Activated naive CD4-positive, alpha-beta T cell treated with anti-CD3 and anti-CD28 coated beads for 36 hours (primary cell): ENCODE measurements at places on chromosomes 6 and 20. TPM values are rescaled to one million over a fixed set of nuclear protein-coding genes. Genes with fewer than 3 reads are reported as not detected.

Gene TMEM239
- not detected for total RNA-seq

Gene SLC22A16
- total RNA-seq: not detected

GRCh38 chr6:149318581-149319286 is 1.2 kb downstream of the TAB2 start:
- H3K27me3 ChIP-seq: no peaks in the 10 kb centered on the region
- H3K27ac ChIP-seq: peak overlapping the region; percentile 94
- H3K4me1 ChIP-seq: peaks cover 48% of the 10 kb centered on the region

DNA sequence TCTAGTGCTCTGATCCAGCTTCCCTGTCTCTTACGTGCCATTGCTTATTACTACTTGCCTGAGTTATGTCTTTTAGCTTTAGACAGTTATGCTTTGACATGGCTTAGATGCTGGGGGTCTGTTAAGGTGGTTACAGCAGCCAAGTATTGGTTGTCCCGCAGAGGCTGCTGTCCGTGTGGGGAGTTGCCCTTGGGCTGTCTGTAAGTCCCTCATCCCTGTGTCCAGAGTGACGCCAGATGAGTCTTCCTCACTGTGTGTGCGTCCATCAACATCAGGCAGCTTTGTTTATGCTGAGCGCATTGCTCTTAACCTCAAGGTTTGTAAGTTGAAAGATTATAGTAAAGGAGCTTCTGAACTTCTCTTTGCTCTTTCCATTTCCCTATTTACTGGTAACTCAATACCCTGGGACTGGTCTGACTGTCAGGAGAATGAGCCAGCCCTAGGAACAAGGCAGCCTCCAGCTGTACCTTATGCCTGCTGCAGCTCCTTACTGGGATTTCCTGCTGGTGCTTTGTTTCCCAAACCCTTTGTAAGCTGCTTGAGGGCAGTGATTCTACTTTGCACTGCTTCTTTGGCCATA is 7.2 kb downstream of the FAM120B start:
- DNase-seq: no peak
- no peaks in the 10 kb centered on the region for H3K27me3 ChIP-seq
- H3K4me1 ChIP-seq: peaks cover 55% of the 10 kb centered on the region
- H3K27ac ChIP-seq: no peak overlapping the region
- H3K36me3 ChIP-seq: peaks cover 17% of the 10 kb centered on the region

GRCh38 chr6:142561511-142562265 is 259.9 kb downstream of the ADGRG6 start:
- no peaks in the 10 kb centered on the region for H3K36me3 ChIP-seq
- peaks cover 46% of the 10 kb centered on the region for H3K4me1 ChIP-seq
- H3K4me3 ChIP-seq: no peak overlapping the region
- peak overlapping the region; percentile 48 for H3K27ac ChIP-seq
- no peaks in the 10 kb centered on the region for H3K27me3 ChIP-seq

DNA sequence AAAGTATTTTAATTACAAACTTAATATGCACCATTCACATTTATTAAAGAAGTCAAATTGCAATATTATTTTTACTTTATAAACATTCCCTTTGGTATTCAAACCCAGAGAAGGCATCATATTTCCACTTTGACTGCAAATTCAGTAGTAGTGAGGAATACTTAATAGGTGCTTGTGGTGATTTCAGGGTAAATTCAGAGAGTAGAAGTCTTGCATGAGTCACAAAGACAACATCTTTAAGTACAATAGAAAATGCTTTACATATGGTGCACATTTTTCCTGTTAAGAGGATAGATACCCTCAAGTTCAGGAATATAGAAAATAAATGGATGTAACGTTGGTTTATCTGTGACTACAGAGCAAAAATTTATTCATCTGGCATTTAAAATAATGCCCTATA is 390.2 kb downstream of the TENT5A start:
- no peak for DNase-seq
- no peaks in the 10 kb centered on the region for H3K4me1 ChIP-seq
- H3K36me3 ChIP-seq: no peaks in the 10 kb centered on the region
- no peak overlapping the region for H3K4me3 ChIP-seq
- H3K27me3 ChIP-seq: no peaks in the 10 kb centered on the region

GRCh38 chr6:35357677-35358076 is 15.3 kb downstream of the PPARD start:
- peaks cover 9% of the 10 kb centered on the region for H3K36me3 ChIP-seq
- H3K27me3 ChIP-seq: no peaks in the 10 kb centered on the region
- H3K27ac ChIP-seq: no peak overlapping the region
- DNase-seq: no peak
